ENCODE measurements at places on chromosomes 2 and 18.
A peak's percentile ranks its signal among the peaks of the same experiment; 100 is the strongest.

DNA sequence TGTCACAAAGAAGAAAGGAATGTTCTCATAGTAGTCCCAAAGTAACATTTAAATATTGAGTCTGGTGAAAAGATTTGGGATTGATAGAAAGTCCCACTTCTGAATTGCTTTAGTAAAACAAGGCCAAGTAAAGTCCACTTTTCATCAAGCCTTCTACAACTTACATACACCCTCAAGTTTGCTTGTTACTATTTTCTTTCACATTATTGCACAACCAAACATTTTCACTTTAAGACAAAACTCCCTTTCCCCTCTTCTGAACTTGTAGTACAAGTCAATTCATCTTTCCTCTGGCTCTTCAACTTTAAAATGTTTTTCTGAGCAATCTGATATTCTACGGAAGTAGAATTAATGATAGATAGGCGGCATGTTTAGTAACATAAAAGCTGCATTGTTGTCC is 11.0 kb downstream of the MAIP1 start:
- DNase-seq = no peak

- DNase-seq = no peak
These were observed 82.6 kb downstream of the PKP4 start for GRCh38 chr2:158539176-158540005.

DNA sequence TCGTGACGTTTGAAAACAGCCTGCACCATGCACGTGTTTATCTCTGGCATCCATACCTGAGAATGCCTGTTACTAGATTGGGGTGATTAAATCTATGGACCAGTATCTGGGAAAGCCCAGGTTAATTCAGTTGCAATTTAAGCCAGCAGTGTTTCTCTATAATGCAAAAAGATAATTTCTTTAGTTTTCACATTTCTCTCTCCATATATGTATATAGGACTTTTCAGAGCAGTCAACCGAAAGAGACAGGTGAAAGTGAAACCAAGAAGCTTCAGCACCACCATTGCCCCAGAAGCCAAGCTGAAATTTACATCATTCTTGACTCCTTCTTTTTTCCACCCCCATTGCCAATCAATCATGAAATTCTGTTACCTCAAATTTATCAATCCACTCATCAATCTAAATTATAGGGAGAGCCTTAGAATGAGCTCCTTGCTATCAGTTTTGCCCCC is 2.7 kb upstream of the LRP2 start:
- DNase-seq = no peak

DNA sequence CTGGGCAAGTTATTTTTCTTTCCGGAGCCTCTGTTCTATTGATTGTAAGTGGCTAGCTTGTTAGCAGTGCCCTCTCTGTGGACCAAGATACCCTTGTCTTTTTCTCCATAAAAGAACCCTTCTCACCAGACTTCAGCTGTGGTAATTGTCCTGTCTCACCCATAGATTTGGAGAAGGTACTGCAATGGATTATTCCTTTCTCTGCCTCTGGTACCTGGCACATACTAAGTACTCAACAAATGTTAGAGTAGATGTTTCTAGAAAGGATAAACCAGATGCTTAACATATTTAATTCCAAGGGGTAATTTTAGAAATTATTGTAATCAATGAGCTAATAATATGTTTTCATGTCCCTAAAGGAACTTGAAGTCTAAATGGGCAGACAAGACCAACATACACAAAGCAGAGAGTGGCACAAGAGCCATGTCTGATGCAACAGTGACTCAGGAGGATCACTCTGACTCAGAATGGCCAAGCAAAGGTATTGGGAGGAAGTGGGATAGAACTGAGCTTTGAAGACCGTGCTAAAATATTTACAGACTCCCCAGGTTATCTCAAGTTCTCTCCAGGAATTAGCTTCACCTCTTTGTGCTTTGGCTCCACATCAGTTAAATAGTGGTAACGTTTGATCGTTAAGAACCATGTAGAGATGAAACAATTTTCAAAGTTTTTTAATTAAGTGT is 129.7 kb upstream of the OSR1 start:
- no peak for DNase-seq

- DNase-seq = no peak
These were observed 9.2 kb downstream of the PTMA start for GRCh38 chr2:231717281-231718171.

DNA sequence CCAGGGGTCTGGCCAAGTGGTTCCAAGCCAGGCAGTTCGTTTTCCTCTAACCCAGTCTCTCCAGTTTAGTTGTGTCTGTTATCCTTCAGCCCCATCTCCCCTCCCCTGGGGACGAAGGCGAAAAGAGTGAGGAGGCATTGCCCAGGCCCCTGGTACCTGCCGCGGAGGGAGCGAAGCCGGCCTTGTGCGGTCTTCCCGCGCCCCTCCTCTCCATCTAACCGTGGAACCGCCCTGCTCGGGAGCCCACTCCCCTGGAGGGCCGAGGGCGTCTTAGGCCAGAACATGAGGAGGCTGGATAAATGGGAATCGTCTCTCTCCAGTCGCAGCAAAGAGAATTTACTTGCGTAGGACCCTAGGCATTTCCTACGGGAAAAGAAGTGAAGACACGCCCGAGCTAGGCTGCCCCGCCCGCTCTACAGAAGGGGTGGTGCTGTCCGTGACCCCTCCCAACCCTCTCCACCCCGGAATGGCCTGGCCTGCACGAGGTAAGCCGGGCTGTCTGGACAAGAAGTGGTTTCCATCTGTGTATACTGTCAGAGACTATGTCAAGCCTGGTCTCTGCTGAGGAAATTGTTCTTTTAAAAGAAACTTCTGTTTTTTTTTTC is 156.2 kb downstream of the MIB1 start:
- no peak for DNase-seq

DNA sequence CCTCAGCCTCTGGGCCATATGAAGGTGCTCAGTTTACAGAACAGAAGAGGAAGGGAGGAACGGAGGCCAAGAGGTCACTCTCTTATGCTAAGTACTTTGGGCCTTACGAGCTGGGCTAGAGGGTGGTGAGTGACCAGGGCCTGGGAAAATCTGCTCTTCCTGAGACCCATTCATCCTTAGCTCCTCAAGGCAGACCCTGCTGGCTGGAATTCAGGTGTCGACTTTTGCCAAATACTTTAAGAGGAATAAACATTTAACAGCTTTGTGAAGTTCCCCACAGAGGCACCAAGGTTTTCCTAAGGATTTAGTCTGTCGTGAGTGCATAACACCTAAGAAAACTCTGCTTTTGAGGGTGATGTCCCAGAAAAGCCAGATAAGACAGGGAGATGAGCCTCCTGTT is 129.7 kb upstream of the SIX2 start:
- no peak for DNase-seq

DNA sequence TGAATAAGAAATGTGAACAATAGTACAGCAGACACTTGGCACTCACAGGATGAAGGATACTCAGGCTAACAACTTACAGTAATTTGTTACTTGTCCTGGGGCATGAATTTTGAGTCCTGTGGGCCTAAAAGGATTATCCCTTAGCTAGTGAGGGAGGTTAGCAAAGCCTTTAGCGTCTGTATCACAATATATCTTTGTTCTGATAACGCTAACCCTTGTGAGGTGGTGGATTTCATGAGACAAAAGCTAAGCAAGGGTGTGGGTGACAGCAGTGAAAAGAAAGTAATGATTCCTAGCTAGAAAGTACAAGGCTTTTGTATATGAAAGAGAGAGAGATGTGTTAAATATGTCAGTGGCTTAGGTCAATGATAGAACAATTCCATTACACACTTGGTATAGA is 46.8 kb upstream of the TTC21B start:
- DNase-seq = no peak

DNA sequence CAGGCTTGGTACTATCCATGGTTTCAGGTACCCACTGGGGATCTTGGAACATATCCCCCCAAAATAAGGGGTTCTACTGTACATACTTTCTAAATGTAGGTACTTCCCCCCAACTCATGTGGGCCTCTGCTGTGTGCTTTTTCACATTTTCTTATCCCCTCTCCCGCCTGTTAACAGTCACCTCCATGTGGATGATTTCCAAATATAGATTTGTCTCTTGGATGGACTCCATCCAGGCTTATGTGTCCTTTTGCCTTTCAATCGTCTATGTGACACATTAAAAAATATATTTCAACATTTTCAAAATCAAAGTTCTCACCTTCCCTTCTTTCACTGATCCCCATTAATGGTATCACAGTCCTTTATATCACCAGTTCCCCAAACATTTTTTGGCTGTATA is 44.4 kb downstream of the OSBPL6 start:
- DNase-seq = no peak

DNA sequence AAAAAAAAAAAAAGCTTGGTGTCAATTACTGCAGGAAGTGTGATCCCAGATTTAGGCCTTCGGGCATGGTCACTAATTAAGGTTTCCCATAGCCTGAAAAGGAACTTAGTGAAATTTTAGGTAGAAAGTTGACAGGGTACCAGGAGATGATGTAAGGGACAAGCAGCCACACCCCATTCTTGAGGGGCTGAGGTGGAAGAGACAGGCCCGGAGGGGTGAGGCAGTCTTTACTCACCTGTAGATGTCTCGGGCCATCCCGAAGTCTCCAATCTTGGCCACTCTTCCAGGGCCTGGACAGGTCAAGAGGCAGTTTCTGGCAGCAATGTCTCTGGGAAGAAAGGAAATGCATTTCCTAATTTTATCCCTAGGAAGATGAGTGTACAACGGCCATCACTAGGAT is 94.3 kb downstream of the CLIP4 start:
- no peak for DNase-seq

- DNase-seq = peak; percentile 53
These were observed 44.6 kb downstream of the HAUS1 start for GRCh38 chr18:46148810-46149209.
